ENCODE measurements at places on chromosomes 2 and 18. TPM values are rescaled to one million over a fixed set of nuclear protein-coding genes. Genes with fewer than 3 reads are reported as not detected.

The GKN1 gene
- not detected for total RNA-seq

The PAX8 gene
- 2.6 TPM for total RNA-seq

The THADA gene
- total RNA-seq, result 33.6 TPM

The MDH1B gene
- 0.23 TPM for total RNA-seq

The IL1F10 gene
- not detected for total RNA-seq

The STEAP3 gene
- total RNA-seq, result 27.3 TPM

The C2orf80 gene
- total RNA-seq, result not detected

The ALK gene
- 0.87 TPM for total RNA-seq

The RSAD2 gene
- 2.1 TPM for total RNA-seq

The SIX3 gene
- total RNA-seq, result 0.07 TPM

The CCDC68 gene
- total RNA-seq, result 2.6 TPM

The UGT1A3 gene
- total RNA-seq, result not detected

The USP37 gene
- total RNA-seq, result 11.6 TPM

The MAPRE3 gene
- total RNA-seq, result 15.6 TPM

The C2orf81 gene
- 1.6 TPM for total RNA-seq

The SULT1C4 gene
- total RNA-seq, result not detected

The PLCL1 gene
- not detected for total RNA-seq

The EML6 gene
- total RNA-seq, result 15.7 TPM

The LCT gene
- total RNA-seq, result not detected

The DSG4 gene
- total RNA-seq, result 0.04 TPM

The CRYGC gene
- not detected for total RNA-seq

The MROH2A gene
- not detected for total RNA-seq

The COL6A3 gene
- total RNA-seq, result 53.4 TPM

The IHH gene
- total RNA-seq, result 0.07 TPM

The BCL2 gene
- total RNA-seq, result 1.5 TPM

The BOLA3 gene
- 60.9 TPM for total RNA-seq

The AKAIN1 gene
- not detected for total RNA-seq

The OSR1 gene
- total RNA-seq, result 30.6 TPM

The SPP2 gene
- not detected for total RNA-seq

The IGFBP5 gene
- total RNA-seq, result 140 TPM

The WDR54 gene
- total RNA-seq, result 41.0 TPM

The TEKT4 gene
- not detected for total RNA-seq

The DPP4 gene
- 23.3 TPM for total RNA-seq

The IL37 gene
- total RNA-seq, result 2.6 TPM

The SH2D6 gene
- 0.12 TPM for total RNA-seq

The AGXT gene
- total RNA-seq, result not detected

The HOXD11 gene
- total RNA-seq, result not detected

The BOLL gene
- total RNA-seq, result not detected

The PXDN gene
- 125 TPM for total RNA-seq

The NEU2 gene
- 4.0 TPM for total RNA-seq

The PHLPP1 gene
- total RNA-seq, result 14.1 TPM

The CYP26B1 gene
- total RNA-seq, result 3.9 TPM

The TMBIM1 gene
- total RNA-seq, result 42.8 TPM

The ELOA2 gene
- not detected for total RNA-seq

The GATA6 gene
- 24.1 TPM for total RNA-seq

Data from PC-3 (cell line).